ENCODE measurements at places on chromosomes 7 and 10.
A peak's percentile ranks its signal among the peaks of the same experiment; 100 is the strongest.

- no peak for DNase-seq
These were observed 56.1 kb downstream of the DGKB start for GRCh38 chr7:14846405-14846804.

DNA sequence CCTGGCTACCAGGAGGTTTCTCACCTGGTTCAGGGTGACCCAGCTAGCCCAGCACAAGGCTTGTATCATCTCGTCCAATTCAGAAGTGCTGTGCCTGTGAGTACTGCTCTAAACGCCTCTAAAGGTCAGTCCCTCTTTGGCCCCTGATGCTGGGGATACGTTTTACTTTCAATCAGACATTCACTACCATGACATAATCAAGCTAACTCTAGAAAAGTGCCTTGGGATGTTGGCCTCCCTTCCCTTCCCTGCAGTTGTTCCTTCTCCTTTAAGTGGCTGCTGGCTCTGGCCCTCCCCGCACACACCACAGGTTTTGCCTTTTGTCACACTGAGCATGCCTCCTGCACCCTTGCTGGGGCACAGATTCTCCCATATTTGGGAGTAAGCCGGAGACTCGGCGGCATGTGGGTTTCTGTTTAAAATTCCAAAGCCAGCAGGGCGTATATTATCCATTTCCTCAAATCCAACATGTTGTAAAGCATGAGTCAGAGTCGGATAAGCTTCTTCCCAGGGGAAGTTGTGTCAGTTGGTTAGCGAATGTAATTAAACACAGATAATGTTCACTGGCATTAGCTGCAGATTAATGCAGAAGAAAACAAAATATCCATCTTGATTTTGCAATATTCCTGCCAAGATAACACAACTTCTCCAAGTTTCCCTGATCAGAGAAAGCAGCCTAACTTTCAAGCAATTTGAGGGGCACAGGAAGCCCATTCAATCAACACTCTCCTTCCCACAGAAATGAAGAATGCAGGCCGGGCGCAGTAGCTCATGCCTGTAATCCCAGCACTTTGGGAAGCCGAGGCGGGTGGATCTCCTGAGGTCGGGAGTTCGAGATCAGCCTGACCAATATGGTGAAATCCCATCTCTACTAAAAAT, 31.8 kb upstream of the VCL start:
- peak; percentile 34 for DNase-seq

DNA sequence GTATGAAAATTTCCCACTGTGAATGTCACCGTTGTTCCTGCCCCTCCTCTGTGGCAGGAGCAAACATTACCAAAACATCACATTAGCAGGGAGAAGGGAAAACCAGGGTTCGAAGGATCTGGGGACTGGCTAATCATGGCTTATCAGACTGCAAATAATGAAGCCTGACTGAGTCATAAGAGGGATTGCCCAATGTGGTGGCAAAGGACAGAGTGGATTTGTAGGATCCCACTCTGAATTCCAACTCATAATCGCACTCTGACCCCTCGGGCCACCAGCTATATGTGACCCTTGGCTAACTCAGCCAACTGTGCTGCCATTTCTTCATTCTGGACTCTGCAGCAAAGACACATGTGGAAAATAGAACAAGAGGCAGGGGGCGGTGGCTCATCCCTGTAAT, 347.3 kb upstream of the AUTS2 start:
- DNase-seq = no peak

DNA sequence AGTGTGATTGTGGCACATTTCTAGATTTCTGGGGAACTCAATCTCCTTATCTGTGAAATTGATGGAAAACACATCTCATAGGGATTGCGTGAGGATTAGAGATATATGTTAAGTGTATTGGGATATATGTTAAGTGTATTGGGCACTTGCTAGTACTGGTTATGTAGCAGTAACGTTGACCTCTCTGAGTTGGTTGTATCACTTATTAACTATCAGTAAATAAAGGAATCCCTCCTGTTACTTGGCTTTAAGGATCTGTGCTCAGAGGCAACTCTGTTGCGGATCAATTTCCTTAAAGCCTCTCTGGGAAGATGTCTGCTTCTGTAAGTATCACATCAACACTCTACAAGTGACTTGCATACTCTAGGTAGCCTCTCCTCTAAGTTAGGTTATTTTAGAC, 25.2 kb downstream of the GNAI1 start:
- DNase-seq = no peak

- no peak for DNase-seq
These were observed 107.0 kb downstream of the DOCK1 start for GRCh38 chr10:127012071-127012768.

- no peak for DNase-seq
These were observed 126.1 kb downstream of the ADARB2 start for GRCh38 chr10:1610986-1611770.

DNA sequence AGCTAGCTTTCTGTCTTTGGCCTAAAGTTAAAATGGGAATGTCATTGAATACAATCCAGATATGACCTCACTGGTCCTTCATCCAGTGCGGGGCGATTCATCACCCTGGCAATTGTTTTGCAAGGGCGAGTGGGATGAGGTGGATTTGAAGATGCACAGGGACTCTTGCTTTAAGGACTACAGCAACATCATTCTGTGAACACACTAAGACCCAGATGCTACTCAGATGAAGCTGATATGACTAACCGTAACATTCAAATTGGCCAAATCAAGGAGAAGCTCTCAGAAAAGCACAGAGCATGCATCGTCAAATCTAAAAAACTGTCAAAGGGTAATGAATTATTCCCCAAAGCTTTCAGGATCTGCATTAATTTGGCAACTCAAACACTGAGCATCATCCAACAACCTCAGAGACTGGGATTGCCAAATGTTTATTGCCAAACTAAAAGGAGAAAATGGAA, 12.8 kb downstream of the CPA1 start:
- no peak for DNase-seq

DNA sequence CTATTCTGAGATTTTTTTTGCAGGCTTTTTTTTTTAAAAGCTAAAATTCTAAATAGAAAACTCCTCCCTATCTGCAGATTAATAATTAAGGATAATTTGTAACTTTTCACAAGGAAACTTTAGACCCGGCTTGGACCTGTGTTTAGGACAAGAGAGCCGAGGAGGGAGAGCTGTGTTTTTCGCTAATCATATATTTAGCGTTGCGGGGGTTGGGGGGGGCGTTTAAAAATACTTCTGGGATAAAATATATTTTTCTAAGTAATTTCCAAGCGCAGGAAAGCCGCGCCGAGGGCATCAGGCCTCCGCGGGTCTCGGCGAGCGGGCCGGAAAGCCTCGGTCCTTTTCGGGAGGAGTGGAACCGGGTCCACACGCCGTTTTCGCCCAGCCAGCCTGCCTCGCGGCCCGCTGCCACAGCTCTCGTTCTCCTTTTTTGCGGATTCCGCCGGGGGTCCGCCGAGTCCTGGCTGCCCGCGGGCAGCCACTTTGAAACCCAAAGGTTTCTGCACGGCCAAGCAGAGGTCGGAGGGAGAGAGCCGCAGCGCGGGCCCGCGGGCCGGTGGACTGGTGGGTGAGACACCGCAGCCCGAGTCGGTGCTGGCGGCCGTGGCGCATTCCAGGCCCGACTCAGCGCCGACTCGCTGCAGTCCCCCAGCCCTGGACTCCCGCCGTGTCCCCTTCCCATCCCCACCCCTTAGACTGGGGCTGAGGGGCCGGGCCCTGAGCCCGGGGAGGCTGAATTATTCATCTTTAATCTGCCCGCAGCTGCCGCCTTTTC, 2.3 kb downstream of the PAX2 start:
- peak; percentile 54 for DNase-seq

DNA sequence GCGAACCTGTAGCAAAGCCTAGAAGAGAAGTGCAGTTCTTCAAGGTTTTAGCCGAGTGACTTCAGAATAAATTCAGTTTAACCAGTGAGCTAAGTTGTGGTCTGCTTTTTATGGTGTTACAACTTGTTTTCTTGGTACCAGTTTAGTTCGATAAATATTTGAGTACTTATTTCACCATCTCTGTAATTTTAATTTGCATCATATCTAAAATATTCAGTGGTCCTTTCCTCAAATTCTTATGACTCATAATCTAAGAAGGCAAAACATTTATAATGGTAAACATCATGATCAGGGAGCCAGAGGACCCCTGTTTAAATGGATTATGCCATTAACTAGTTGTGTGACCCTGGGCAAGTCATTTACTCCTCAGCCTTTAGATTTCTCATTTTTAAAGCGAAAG, 4.1 kb upstream of the BMPER start:
- DNase-seq = no peak

DNA sequence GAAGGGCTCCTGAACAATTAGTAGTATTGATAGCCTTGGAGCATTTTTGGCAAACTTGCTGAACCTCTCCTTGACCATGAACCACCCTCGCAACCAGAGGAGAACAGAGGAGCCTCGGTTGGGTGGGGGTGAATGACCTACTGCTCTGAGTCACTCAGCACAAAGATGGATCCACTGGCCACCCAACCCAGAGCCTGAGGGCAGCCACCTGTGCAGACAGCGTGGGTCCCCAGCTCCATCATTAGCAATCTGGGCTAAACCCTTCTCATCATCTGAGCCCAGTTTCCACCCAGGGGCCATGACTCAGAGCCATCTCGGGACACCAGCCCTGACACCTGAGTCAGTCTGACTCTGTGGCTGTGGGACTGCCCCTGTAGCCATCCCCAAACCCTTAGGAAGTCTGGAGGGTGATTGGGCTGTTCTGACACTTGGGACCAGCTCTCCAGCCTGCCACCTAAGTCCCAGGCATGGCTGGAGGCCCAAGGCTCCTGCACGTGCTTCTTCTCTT, 171.8 kb upstream of the GPR26 start:
- DNase-seq = no peak

DNA sequence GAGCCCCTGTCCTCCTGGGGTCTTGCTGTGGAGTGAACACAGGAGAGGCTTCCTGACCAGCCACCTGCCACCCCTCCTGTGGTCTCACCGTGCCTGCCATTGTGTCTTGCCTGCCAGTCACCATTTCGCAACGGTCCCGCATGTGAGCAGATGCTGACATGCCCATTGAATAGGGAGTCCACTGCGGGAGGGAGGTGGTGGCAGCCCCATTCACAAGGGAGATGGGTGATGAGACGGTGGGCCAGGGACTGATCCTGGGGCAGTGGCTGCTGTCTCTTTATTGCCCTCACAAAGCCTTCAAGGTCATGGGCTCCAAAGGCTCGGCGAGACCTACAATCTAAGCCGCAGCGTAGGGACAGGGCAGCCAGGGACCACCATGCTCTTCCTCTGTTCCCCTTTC, 76.0 kb upstream of the NPTX2 start:
- DNase-seq = no peak

DNA sequence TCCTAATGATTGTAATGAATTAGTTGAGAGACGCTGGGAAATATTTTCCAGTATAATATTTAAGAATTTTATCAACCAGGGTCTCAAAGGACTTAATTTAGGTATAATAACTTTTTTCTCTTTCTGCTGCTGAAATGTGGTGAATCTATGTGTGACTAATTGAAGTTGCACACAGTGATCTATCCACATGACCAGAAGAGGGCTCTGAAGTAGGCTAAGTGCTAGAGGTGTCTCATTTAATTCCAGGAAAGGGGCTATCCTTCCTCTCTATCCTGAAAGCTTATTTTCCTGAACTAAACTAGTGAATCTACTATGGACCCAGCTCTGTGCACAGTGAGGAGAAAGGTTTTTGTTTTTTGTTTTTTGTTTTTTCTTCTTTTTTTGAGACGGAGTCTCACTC, 294.4 kb upstream of the MYO3A start:
- no peak for DNase-seq

DNA sequence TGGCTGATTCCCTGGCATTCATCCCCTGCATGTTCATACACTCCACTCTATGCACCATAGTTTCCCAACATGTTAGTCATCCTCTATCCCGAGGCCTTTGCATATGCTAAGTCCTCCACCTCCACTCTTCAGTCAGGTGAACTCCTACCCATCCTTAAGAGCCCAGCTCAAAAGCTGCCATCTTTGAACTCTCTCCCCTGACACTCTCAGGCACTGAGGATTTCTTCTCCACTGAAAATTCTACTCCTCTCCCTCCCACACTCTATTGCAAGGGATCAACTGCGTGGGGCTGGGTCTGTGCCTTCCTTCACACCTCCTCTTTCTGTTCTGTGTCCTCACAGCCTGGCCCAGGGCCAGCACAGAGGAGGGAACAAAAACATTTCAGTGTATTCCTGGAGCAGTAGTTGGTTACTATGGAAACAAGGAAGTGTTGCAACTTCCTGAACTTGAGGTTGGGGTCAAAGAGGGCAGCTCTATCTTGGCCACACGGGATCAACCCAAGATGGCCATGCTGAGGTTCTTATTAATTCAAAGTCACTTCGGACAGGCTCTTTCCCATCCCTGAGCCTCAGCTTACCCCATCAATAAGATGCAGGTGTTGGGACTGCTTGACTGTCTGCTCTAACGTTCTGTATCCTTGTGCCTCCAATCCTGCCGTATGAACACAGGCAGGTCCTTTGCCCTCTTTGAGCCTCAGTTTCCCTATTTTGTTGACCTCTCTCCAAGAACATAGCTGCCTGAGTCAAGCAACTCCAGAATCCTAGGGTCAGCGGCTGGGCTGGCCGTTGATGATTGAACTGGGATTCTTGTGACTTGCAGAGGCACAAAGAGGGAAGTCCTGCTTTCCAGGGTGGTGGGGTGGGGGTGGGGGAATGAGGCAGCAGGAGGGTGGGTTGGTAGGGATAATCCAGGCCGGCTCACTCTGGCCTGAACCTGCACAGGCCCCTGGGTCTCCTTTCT, 15.5 kb downstream of the ZMIZ1 start:
- DNase-seq = no peak

DNA sequence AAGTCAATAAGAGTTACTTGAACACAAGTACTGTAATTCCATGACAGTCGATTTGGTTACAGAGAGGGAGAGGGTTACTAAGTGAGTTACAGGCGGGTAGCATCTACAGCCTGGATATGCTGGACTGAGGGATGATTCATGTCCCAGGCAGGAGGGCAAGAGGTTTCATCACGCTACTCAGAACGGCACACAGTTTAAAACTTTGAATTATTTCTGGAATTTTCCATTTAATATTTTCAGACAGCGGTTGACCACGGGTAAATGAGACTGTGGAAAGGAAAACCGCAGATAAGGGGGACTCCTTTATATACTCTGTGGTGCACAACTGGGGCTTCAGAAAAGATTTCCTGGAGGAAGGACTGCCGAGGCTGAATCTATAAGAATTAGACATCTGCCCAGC, 25.7 kb upstream of the LRRC4 start:
- no peak for DNase-seq

- no peak for DNase-seq
These were observed 21.1 kb upstream of the VDAC2 start for GRCh38 chr10:75189266-75190096.

GRCh38 chr7:157397731-157398691, 61.2 kb downstream of the DNAJB6 start:
- DNase-seq = peak; percentile 60
